ENCODE measurements at places on chromosomes 4 and X.

- no peak for DNase-seq
Observed at GRCh38 chr4:188214861-188215260, 75.6 kb downstream of the TRIML1 start.

DNA sequence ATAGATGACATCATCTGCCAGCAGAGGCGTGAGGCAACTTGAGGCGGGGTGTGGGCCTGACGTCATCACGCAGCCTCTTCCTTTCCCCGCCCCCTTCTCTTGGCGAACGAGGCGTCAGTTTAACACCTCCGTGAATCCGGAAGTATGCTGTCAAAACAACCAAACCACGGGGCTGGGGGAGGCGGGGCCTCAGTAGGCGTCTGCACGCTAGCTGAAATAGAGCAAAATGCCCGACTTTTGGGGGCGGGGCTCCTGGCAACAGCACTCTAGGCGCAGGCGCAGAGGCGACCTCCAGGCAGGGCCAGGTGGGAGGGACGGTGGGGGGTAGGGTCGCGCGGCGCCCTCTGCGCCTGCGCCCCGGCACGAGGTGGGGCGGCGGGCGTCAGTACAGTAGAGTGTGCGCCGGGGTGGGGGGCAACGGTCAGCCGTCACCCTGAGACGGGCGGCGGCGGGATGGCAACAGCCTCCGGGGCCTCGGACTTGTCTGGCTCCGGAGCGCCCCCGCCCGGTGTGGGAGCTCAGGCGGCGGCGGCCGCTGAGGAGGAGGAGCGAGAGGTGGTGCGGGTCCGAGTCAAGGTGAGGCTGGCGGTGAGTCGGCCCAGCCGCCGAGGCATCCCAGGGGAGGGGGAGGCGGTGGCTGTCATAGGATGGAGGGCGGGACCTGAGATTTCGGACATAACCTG is at the start of gene TBC1D25:
Gene TBC1D25, plus strand, starts transcription at position 370 of the 683 bp plus-strand sequence. Its CDS starts 84 bp downstream, at position 454.
- DNase-seq: peak; percentile 96

DNA sequence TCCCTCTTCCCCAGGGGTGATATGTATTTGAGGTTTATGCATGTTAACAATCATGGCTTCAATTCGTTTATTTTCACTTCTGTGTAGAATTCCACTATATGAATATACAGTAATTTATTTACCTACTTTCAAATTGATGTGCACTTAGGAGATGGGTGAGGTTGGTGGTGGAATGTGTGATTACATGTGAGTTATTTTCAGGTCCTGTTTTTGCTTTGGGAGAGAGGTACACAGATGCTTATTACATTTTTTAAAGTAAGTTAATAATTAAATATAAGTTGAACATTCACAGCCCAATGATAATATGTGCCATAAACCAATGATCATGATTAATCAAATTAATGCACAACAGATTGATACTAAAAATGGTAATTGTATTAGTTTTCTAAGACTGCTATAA is 79.5 kb downstream of the SPRY1 start:
- DNase-seq: no peak

GRCh38 chr4:105248613-105249012 is 101.9 kb downstream of the TET2 start:
- no peak for DNase-seq

DNA sequence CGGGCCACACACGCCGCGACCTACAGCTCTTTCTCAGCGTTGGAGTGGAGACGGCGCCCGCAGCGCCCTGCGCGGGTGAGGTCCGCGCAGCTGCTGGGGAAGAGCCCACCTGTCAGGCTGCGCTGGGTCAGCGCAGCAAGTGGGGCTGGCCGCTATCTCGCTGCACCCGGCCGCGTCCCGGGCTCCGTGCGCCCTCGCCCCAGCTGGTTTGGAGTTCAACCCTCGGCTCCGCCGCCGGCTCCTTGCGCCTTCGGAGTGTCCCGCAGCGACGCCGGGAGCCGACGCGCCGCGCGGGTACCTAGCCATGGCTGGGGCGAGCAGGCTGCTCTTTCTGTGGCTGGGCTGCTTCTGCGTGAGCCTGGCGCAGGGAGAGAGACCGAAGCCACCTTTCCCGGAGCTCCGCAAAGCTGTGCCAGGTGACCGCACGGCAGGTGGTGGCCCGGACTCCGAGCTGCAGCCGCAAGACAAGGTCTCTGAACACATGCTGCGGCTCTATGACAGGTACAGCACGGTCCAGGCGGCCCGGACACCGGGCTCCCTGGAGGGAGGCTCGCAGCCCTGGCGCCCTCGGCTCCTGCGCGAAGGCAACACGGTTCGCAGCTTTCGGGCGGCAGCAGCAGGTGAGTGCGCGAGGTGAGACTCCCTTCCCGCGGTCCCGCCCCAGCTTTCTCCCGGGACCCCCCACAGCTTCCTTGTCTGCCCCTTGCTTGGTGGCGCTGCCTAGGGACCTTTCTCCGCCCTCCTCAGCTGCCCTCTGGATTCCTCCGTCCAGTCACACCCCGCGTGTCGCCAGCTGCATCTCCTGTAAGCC is 678 bp downstream of the BMP3 start:
- DNase-seq: no peak

GRCh38 chr4:174222266-174222872 is 61.1 kb downstream of the FBXO8 start:
- DNase-seq: peak; percentile 49

- DNase-seq: no peak
Observed at GRCh38 chr4:19135895-19136633, 1114.5 kb upstream of the LCORL start.

DNA sequence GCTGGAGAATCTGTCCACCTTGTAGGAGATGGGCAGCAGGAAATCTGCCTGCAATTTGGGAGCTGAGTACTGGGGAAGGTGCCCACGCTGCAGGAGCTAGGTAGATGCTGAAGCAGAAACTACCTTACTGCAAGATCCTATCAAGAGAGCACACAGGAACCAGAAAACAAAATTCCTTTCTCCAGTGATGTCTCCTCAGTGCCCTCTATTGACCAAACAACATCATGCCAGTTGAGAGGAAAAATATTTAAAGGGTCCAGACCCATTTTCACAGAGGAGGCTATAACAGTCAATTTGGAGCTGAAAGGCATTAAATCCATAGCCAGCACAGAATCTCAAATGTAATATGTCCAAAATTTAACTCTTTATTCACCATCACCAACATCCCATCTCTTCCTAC is 406.8 kb downstream of the SLITRK2 start:
- no peak for DNase-seq

- no peak for DNase-seq
Observed at GRCh38 chr4:96429657-96430056, 589.8 kb downstream of the PDHA2 start.

GRCh38 chr4:54961357-54961975 is 163.9 kb downstream of the KDR start:
- DNase-seq: peak; percentile 47

GRCh38 chr4:167779864-167780263 is 312.5 kb upstream of the ANXA10 start:
- DNase-seq: no peak

DNA sequence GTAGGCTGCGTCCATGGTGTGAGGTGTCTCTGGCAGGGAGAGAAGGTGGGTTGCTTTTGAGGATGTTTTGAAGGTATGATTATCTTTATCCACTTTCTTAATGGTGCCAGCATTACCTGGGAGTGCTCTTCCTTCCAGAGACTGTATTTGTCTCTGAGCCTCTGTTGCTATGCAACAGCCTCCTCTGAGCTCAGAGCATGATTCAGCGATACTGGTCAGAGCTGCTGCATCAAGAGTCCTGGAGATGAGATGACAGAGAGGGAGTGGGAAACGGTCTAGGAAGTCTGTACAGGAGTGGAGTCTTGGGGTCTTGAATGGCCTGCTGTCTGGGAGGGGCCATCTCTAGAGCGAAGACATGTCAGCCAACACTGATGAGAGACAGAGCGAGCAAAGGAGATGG is 104.4 kb upstream of the RAB40AL start:
- DNase-seq: peak; percentile 26

DNA sequence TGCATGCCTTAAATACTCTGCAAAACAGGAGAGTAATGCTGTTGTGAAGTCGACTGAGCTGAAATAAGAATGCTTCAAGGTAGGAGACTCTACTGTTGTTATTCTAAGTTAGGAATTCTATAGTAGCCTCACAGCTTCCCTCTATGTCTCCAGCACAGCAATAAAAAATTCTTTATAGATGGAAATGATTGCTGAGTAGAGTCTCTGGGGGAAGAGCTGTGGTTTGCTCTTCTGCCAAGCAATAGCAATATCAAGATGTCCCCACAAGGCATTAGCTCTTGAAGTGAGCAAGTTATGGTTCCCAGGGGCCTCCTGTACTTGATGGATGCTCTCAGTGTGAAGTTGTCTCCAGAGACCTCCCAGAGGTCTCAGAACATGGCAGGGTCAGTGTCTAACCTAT is 880.6 kb upstream of the FRG1 start:
- DNase-seq: no peak

GRCh38 chr4:153075836-153076518 is 128.3 kb upstream of the TRIM2 start:
- no peak for DNase-seq

DNA sequence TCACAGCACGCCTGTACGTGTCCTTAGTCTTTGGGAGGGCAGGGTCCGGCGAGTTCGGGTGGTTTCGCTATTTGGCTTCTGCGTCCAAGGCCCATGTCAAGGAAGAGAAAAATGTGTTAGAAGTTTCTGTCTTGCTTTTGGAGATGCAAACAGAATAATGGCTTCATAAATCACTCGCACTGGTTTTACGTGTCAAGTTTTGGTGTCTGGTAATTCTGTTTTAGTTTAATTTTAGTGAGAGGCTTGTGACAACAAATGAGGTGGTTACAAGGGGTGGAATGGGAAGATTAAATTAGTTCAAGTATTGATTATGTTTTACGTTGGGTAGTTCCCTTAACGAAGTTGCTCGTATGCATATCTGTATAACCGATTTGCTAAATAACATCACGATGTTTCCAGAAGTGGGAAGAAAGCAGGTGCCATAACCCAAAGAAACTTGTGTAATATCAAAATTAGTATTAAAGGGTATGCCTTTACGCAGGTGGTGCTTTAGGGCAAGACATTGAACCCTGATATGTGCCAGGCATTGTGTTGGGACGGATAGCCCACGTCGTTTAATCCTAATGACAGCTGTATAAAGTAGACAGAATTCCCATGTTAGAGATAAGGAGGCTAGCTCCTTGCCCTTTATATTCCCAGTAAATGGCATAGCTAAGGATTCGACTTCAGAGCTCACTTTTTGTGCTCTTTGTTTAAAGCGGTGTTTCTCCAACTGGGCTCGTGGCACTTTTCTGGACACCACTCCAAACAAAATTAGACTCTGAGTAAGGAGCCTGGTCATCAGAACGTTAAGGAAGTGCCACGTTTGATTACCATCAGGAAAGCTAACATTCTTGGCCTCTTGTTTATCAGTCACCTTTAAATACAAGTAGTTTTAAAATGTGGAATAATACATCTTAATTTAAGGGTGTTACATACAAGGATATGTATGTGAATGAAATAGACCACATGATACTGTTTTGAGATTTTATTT is 843 bp downstream of the RPL34 start:
- DNase-seq: no peak

- DNase-seq: peak; percentile 42
Observed at GRCh38 chr4:40702137-40702799, 47.5 kb upstream of the NSUN7 start.

GRCh38 chrX:134604701-134605311 is 53.5 kb downstream of the PLAC1 start:
- peak; percentile 78 for DNase-seq

- no peak for DNase-seq
Observed at GRCh38 chrX:139971394-139971749, 6.1 kb upstream of the CXorf66 start.

DNA sequence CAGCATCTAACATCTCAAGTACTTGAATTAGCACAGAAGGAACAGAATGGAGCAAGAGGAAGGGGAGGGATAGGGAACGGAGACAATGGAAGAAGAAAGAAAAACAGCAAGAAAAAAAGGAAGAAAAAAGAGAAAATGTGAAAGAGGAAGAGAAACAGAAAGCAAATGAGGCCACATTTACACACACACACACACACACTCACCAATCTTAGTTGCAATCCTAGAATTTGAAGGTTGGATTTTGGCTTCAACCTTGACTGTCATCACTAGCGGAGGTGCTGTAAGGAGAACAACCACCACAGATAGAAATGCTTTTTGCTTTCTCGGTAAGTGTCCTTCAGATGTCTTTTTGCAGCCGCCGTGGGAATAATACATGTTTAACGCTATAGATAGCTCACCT is 327.1 kb upstream of the NWD2 start:
- DNase-seq: no peak

DNA sequence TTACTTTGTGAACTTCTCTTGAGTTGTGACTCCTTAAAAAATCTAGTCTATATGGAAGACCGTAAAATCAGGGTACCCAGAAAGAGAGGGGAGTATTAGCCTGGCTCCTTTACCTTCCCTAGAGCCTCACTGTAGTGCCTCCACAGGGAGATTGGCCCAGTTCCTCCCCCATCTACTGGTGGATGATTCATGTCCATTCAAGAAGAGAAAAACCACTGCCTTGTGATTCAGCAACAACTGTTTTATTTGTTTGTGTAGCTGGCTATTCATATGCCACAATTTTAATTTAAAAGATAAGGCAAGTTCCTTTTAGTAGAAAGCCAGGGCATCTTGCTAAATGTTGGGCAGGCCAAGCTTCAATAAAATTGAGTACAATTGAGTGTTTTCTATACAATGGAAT is 221.8 kb upstream of the KCNIP4 start:
- no peak for DNase-seq

- DNase-seq: peak; percentile 0
Observed at GRCh38 chrX:127404161-127404560, 584.6 kb downstream of the PRR32 start.

GRCh38 chr4:184275766-184276165 is 58.1 kb upstream of the ENPP6 start:
- no peak for DNase-seq

GRCh38 chrX:38538134-38538533 is 23.2 kb upstream of the TSPAN7 start:
- no peak for DNase-seq

GRCh38 chrX:154032653-154033052 is 13.0 kb upstream of the IRAK1 start:
- no peak for DNase-seq

DNA sequence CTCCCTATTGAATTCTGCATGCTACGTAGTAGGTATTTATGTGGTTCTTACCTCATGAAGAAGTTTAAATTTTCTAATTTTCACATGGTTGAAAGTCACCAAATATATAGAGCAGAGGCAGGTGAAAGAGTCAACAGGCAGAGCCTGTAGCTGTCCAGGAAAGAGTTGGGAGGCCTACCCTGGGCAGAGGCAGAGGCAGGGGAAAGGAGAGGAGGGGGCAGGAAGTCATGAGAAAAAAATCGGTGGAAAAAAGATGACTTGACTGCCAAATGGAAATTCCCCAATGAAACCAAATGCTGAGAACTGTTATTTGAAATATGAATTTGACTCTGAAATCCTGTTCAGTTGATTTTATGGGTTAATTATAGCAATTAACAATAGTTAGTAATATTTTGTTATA is 23.1 kb upstream of the GPR34 start:
- no peak for DNase-seq

GRCh38 chr4:8571702-8572685 is 8.2 kb upstream of the GPR78 start:
- no peak for DNase-seq

- DNase-seq: no peak
Observed at GRCh38 chrX:64642482-64642881, 247.2 kb upstream of the MTMR8 start.

GRCh38 chr4:1367230-1367935 is 20.4 kb downstream of the UVSSA start:
- no peak for DNase-seq
